ENCODE measurements at places on chromosomes 7 and 10.
A peak's percentile ranks its signal among the peaks of the same experiment; 100 is the strongest.

DNA sequence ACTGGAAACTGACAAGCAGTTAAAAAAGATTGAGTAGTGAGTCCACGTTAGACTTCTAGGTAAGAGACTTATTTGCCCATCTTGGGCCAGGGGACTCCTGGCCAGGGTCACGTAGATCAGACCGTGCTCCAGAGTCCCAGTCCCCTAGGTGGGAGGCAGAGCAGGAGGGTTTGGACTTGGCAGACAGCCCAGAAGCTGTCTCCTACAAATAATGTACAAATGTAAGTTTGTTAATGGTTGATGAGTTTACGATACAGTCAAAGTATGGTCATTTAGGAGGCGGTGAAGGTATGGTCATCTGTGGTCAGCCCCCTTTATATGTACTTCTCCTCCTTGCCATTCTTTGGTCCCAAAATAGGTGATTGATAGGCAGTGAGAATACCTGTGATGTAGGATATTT is 28.2 kb downstream of the INPP5F start:
- DNase-seq, result no peak

DNA sequence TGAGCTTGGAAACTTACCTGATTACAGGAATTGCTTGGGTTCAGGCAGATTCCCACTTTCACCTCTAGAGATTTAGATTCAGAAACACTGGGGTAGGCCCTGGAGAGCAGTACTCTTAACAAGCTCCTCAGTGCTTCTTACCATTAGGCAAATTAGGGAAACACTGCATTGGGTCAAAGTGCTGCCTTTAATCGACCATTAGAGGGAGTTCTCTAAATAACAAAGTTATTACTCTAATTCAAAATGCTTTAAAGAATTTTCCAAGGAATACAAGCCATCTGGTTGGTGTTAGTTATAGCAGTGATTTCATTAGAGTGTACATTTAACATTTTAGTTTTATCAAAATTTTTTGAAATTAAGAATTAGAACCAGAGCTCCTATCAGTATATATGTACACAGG is 324.5 kb downstream of the GFRA1 start:
- no peak for DNase-seq

GRCh38 chr7:54860003-54860775 is 101.2 kb upstream of the SEC61G start:
- DNase-seq, result no peak

DNA sequence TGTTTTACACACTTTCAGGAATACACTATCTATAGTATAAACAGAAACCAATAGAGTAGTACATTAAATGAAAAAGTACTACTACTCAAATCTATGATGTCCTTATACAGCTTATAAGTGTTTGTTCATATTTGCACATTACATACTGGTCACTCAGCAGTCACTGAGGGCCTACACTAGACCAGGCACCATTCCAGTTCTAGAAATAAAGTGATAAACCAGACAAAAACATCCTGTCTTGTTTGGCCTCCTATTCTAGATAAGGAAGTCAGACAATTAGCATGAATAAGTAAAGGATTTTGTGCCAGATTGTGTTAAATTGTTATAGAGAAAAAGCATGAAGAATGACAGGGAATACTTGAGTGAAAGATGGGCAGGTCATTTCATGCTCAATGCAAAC is 219.0 kb downstream of the CRPPA start:
- no peak for DNase-seq

- no peak for DNase-seq
Observed at GRCh38 chr7:24899905-24900304, 80.1 kb downstream of the OSBPL3 start.

- no peak for DNase-seq
Observed at GRCh38 chr10:16717622-16718395, 99.4 kb downstream of the RSU1 start.

- DNase-seq, result no peak
Observed at GRCh38 chr10:118457824-118458428, 115.8 kb upstream of the FAM204A start.

GRCh38 chr7:140616328-140616727 is 24.3 kb downstream of the DENND2A start:
- no peak for DNase-seq

- DNase-seq, result no peak
Observed at GRCh38 chr10:110528224-110528996, 30.7 kb downstream of the DUSP5 start.

DNA sequence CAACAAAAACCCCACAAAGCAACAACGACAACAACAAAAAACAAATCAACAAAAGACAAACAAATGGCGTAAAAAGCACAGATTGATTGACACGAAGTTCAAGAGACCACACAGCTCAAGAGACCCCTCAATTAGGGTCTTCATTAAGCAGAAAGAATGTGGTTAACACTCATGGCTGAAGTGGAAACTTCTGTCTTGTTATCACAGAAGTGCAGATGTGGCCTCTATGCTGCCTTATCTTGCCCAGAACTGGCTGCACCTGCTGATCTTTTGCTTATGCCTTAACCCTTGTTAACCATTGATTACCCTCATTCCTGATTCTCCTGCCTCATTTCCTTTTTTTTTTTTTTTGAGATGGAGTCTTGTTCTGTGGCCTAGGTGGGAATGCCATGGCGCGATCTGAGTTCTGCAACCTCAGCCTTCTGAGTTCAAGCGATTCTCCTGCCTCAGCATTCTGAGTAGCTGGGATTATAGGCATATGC is 3.5 kb upstream of the DAGLB start:
- no peak for DNase-seq

GRCh38 chr7:26618449-26618848 is 245.9 kb downstream of the SKAP2 start:
- no peak for DNase-seq

DNA sequence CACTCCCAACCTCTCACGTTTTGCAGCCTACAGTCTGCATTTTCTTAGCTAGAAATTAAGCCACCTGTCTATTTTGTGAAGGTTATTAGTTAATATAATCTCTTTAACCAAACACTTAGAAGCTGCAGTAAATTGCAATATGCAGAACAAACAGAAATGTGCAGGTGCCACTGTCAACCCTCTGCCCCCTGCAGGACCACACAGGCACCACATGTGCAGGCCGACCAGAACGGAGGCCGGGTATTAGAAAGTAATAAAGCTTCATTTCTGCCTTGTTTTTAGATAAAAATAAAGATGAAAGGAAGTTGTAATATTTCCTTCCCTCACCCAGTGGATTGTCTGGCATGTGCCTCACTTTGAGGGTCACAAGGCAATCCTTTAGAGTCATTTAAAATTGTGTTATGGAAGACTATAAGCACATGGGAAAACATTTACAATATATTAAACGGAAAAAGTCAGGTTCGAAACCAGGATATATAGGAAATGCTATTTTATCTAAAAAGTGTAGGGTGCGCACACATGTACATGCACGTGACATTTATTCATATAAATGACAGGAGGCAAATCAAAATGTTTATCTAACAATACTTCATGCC is 158.2 kb downstream of the ARHGAP12 start:
- DNase-seq, result peak; percentile 26

- DNase-seq, result no peak
Observed at GRCh38 chr7:99955247-99955646, 20.6 kb downstream of the AZGP1 start.

DNA sequence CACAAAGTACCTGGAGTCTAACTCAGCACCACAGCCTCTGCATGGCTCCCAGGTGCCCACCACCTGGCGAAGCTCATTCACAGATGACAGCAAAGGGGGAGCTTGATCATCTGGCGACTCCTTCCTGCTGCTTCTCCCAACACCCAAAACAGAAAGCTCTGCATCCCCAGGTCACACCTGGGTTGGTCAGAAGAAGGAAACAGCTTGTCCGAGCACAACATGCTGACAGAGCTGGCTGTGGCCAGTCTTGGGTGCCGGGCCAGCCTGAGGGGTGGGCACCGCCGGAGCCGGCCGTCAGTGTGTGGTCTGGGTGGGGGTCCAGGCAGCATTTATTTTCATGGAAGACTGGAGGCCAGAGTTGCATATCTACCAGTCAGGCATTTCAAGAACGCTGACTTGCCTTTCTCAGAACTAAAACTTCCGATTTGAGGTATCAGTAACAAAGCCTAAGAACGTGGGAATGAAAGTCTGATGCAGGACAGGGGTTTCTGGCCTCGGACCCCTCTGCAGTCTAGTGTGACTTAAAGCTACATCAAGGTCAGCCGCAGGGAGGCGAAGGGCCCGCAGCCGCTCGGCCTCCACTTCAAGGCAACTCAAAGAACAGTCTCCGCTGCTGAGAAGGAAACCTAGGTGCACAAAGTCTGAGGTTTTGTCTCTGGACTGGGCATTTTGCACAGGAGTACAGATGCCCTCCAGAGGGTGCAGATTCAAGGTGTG is 109.6 kb downstream of the CYTH3 start:
- DNase-seq, result no peak

DNA sequence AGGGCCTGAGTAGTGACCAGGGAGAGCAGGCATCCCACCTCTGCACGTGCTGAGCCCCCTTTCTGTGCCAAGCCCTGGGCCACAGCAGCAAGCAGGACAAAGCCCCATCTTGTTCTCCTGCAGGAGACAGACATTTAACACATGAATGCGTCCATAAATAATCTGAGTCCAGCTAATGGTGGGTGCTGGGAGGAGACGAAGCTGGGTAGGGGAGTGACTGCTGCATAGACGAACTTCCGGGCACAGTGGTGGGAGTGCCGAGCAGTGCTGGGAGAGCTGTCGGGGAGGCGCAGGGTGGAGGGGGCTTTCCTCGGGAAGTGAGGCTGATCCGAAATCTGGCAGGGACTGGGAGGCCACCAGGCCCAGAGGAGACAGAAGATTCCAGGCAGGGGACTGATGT is 35.2 kb upstream of the SLC29A3 start:
- no peak for DNase-seq

- no peak for DNase-seq
Observed at GRCh38 chr10:62688971-62689700, 115.4 kb upstream of the ADO start.

DNA sequence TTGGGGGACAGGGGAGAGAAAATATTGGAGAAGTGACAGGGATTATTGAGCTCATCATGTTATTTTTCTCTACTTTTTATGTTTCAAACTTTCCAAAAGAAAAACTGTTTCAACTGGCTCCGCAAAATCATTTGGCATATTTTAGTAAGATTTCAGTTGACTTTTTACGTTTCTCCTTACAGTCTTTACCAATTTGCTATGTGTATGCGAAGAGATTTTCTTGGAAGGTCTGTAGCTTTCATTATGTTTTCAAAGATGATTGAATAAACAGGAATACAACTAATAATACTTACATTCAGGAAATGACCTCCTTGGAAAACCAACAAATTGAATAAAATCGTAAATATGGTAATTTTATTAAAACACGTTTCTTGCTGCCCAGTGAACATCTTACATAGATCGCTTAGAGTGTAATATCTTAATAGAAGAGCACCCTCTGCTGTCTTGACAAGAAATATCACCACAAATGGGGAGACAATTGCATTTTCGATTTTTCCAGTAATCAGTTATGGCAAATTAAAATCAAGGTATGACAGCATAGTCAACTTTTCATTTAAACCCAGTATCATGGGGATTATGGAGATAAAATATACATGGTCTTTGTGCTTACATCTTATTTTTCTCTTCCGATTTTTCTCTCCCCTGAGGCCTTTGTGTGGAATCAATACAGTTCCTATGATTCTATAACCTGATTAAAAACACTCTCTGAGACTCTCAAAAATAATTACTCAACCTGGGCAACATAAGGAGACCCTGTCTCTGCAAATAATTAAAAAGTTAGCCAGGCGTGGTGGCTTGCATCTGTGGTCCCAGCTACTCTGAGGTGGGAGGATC is 43.1 kb downstream of the MBL2 start:
- DNase-seq, result no peak

GRCh38 chr10:5890452-5890915 is 441 bp downstream of the FBH1 start:
- no peak for DNase-seq

DNA sequence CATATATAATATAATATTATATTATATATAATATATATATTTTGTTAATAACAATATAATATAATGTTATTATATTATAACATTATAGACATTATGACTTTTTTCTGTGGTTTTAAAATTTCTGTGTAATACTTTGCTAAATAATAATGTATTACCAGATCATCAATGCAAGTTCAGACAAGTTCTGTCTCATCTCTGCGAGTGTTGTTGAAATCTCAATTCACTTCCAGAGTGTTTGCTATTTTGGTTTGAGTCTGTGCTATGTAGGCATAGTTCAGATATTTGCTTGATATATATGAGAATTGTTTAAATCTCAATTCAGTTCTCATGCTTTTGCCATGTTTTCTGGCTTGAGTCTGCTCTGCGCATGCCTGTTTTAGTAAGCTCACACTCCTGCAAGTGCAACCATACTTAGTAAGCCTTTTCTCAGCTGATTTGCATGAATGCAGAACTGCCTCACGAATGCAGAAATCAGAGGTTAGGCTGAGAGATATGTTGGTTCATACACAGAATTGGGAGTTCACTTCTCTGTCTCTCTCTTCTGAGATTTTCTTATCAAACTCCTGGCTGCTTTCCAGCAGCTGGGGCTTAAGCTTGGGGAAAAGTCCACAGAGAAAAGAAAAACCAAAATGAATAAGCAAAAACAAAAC is 830.2 kb upstream of the SORCS1 start:
- DNase-seq, result no peak

DNA sequence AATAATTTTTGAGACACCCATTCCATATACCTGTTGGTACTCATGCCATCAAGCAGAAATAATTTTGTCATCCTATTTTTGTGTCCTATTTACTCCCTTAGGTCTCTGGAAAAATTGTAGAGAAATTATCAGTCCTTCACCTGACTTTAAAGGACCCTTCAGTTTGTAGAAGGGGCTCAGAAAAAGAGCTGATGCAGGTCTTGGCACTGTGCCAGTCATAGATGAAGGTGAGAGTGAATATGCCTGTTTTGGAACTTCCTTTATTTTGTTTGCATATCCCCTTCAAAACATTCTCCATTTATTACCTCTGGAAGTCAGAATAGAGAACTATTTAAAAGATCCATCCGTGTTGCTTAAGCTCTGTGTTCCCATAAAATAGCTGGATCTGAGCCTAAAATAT is 321.0 kb upstream of the TPK1 start:
- no peak for DNase-seq

- no peak for DNase-seq
Observed at GRCh38 chr7:158581440-158582088, 6.1 kb downstream of the PTPRN2 start.

GRCh38 chr10:118904286-118904685 is 125.2 kb upstream of the NANOS1 start:
- DNase-seq, result no peak

- no peak for DNase-seq
Observed at GRCh38 chr10:78972160-78972946, 96.4 kb upstream of the ZMIZ1 start.

- no peak for DNase-seq
Observed at GRCh38 chr7:158299607-158300006, 288.0 kb downstream of the PTPRN2 start.

GRCh38 chr7:91082038-91082437 is 182.2 kb upstream of the FZD1 start:
- DNase-seq, result no peak

- DNase-seq, result no peak
Observed at GRCh38 chr7:32218154-32218467, 147.9 kb upstream of the PDE1C start.

Measured in stimulated activated CD4-positive, alpha-beta T cell treated with anti-CD3 and anti-CD28 coated beads, Interleukin-15, amount 100 ng/mL, for 1 hour (primary cell).